ENCODE measurements at places on chromosomes 5 and 9. TPM values are rescaled to one million over a fixed set of nuclear protein-coding genes. Genes with fewer than 3 reads are reported as not detected.

DNA sequence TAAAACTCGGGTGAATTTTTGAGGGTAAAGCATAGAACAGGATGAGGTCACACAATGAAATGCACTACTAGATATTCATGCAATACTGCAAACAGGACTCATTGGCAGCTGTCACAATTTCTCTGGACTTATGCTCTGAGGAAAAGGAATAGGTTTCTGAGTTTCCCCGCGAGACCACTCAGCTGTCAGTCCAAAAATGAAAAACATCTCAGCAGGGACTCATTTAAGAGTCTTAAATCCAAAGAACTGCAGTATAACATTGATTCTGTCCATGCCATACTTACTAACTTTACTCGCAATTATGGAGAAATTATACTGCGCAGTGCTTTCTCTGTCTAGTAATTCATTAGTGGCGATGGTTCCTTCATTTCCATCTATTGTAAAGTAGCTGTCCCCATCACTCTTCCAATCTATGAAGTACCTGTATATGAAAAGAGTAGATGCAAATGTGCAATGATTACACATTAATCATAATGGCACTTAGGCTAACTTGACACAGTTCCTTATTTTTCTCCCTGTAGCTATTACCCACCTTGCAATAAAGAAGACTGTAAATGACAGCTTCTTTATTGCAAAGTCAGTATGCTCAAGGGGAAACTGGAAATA lies 1070.0 kb downstream of the CDH12 start:
- DNase-seq, result no peak

Gene ESM1
- total RNA-seq, result 0.43 TPM

Gene GFPT2
- 1.6 TPM for total RNA-seq

DNA sequence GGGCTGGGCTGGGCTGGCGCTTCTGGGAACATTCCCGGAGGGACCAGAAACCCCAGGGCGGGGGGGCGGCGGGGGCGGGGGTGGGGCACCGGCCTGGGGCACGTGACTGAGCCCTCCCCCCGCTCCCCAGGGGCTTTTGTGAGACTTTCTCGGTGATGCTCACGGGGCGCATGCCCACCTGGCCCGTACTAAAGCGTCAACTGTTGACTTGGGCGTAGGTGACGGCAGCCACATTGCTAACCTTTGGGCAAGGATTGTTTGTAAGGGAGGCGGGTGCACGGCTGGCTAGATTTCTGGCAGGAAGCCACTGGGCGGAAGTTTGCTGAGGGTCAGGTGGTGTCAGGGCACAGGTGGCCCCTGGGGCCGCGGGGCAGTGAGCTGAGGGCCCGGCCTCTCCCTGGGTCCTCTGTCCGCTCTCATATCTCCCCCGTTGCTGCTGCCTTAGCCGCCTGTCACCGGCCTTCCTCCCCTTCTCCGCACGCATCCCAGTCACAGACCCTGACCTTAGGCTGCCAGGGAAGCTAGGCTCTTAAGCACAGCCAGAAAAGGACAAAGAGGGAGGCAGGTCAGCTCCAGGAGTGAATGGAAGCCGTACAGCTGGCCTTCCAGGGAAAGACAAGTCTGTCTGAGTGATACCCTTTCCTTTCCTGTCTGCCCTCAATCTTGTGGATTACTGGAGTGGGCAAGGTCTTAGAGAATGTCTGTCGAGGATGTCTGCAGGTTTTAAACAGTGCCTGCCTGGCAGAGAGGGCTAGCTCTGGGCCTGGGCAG lies 812 bp downstream of the CACFD1 start:
- peak; percentile 78 for DNase-seq

Gene HTR4
- not detected for total RNA-seq

Gene OR1Q1
- not detected for total RNA-seq

- DNase-seq, result no peak
Observed at GRCh38 chr9:114722081-114722621, 40.2 kb upstream of the TEX48 start.

DNA sequence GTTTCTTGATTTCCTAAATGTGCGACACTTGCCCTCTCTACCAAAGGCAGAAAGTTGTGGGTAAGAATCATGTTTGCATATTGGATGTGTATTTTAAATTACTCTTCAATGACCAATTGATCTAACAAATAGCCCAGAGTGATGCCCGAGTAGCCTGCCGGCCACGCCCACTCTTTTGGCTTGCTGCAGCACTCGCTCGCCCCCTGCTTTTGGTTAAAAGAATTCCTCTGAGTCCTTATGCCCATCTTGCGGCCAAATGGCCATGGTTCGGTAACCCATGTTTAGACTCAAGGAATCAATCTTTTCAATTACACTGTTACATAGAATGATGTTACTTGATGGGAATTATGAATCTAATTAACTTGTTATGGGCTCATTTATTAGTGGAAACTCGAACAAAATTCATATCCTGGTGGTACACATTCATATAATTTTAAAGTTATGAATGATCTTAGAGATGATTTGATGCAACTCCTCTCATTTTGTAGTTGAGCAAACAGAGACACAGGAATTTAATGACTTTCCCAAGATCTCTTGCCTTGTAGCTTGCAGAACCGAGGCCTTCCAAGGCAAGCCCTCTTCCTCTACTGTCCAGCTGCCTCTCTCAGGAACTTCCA lies 36.5 kb downstream of the PPIC start:
- DNase-seq, result peak; percentile 40

DNA sequence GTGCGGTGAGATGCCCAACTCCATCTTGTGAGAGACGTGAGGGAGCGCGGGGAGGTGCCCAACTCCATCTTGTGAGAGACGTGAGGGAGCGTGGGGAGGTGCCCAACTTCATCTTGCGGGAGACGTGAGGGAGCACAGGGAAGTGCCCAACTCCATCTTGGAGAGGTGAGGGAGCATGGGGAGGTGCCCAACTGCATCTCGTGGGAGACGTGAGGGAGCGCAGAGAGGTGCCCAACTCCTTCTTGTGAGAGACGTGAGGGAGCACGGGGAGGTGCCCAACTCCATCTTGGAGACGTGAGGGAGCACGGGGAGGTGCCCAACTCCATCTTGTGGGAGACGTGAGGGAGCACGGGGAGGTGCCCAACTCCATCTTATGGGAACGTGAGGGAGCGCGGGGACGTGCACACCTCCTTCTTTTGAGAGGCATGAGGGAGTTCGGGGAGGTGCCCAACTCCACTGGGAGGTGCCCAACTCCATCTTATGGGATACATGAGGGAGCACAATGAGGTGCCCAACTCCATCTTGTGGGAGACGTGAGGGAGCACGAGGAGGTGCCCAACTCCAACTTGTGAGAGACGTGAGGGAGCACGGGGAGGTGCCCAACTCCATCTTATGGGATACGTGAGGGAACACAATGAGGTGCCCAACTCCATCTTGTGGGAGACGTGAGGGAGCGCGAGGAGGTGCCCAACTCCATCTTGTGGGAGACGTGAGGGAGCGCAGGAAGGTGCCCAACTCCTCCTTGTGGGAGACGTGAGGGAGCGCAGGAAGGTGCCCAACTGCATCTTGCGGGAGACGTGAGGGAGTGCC lies 235.4 kb downstream of the CACNA1B start:
- DNase-seq, result no peak

GRCh38 chr9:109974143-109974917 lies 194.3 kb downstream of the PALM2AKAP2 start:
- no peak for DNase-seq

GRCh38 chr5:149788964-149789363 lies 58.9 kb downstream of the PPARGC1B start:
- no peak for DNase-seq

- DNase-seq, result no peak
Observed at GRCh38 chr5:178194026-178194425, 6.9 kb upstream of the GMCL2 start.

DNA sequence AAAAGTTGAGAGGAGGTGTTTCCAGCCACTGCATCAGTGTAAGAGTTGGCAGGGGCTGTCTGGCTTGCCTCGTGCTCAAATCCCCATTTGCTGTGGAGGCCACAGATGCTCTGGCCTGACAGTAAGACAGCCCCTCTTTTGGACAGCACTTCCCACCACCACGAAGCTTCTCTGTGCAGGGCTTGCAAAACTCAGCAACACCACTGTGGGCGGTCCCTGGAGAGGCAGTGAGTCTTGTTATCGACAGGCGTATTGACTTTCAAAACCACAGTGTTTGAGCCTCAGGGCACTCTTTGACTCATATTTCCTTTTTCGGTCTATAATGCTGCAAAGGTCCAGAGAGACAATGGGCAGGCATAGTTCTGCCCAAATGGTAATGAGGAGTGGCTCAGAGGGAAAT lies 539.5 kb downstream of the EBF1 start:
- no peak for DNase-seq

DNA sequence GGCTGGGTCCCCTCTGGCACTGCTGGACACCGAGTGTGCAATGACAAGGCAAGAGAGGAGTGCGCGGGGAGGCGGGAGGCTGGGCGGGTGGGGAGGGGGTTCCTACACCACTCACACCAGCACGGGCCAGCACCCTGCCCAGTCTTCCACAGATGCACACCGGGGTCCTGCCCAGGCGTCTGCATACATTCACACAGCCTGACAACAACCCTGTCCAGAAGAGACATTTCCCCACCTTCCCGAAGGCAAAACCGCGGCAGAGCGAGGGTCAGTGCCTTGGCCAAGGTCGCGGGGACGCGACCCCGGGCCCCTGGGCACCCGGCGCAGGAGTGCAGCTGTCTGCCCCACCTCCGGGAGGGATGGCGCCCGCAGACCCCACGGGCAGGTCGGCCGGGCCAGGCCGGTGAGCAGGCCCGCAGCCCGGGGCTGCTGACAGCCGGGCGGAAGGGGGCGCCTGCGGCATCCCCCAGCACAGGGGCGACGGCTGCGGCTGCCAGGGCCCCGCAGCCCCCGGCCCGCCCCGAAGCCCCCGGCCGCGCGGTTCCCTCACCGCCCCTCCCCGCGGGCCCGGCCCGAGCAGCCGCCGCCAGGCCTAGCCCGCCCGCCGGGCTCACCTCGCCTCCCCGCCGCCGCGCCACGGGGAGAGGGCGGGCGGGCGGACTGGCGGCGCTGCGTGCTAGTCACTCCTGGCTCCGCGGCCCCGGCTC lies 496 bp downstream of the MAPK9 start:
- no peak for DNase-seq

Gene GPR150
- total RNA-seq, result 1.4 TPM

GRCh38 chr5:10172247-10172646 lies 77.4 kb downstream of the ATPSCKMT start:
- DNase-seq, result no peak

Gene ZFP37
- 2.8 TPM for total RNA-seq

GRCh38 chr5:180315762-180316212 lies 23.9 kb upstream of the MAPK9 start:
- DNase-seq, result peak; percentile 74

DNA sequence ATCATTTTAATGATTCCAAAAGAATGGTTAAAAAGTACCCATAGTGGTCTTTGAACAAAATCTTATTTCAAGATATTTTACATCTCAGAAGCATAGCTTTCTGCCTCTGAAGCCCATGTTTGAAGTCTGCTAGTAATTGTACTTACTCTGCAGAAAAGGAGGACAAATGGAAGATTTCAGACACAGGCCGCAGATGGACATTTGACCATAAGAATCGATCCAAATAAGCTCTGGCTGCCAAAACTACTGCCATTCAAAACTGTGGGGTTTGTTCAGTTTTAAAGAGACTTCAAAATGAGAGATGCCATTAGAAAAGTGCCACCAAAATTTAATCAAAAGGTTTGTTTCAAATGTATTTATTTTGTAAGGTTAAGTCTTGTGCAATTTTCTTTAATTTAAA lies 306.7 kb downstream of the DTWD2 start:
- no peak for DNase-seq

DNA sequence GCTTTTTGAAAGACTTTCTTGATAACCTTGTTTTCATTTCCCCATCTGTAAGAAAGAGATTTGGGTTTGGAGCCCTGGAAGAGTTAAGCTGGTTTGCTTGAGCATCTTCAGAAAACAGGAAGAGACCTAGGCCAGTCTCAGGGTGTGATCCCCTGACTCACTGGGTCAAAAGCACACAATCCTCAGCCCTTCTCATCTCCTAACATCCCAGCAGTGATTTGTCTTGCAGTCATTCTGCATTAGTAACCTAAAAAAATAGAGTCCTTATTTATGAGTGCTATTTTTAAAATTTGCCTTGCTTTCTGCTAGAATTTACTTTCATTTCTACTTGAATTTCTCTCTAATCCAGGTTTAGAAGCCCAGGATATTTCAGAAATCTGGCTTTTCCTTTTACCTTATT lies 16.4 kb upstream of the ARSB start:
- DNase-seq, result no peak

DNA sequence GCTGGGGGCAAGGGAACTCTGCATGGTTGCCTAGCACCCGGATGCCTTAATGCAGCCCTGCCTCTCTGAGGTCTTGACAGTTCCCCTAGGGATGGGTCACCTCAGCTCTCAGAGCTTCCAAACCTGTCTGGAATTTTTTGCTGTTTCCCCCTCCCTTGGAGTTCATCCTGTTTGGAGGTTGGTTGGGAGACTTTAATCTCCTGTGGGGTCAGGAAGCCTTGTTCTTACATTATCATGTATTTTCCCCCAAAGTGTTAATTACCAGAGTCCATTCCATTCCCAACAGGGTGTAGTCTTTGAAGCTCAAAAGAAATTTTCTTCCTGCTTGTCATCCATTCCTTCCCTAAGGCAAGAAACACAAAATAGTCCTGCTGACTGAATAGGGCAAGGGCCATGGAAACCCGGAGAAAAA lies 150.3 kb upstream of the SPRY4 start:
- no peak for DNase-seq

DNA sequence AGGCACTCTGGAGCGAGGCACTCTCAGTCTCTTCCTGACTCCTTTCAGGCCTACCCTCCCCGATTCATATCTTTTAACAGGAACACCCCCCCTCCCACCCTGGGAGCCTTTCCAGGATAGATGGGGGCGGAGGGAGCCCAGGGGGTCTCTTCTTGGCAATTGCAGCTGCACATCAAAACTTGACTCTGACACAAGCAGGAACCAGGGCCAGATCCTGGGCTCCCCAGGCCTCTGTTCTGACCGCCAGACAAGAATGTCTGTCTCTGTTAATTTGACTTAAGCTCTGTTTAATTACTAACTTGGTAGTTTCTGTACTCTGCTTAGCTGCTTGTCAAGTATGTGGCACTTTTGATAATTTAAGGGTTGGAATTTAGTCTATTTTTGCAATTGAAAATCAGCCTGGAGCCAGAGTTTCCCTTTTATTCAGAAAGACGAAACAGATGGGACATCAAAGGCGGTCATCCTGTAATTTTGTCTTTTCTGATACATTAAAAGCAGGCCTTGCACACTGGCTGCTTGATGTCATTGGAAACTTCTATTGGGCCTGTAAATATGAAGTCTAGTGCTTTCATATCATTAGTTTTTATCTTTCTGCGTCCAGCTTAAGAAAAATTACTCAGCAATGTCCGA lies 43.3 kb downstream of the ACTL7B start:
- DNase-seq, result no peak

- no peak for DNase-seq
Observed at GRCh38 chr5:126849101-126849678, 72.3 kb downstream of the LMNB1 start.

- DNase-seq, result no peak
Observed at GRCh38 chr9:114146735-114147134, 8.6 kb upstream of the COL27A1 start.

Measured in T-cell (primary cell).